ENCODE measurements at places on chromosomes 3 and 15.

DNA sequence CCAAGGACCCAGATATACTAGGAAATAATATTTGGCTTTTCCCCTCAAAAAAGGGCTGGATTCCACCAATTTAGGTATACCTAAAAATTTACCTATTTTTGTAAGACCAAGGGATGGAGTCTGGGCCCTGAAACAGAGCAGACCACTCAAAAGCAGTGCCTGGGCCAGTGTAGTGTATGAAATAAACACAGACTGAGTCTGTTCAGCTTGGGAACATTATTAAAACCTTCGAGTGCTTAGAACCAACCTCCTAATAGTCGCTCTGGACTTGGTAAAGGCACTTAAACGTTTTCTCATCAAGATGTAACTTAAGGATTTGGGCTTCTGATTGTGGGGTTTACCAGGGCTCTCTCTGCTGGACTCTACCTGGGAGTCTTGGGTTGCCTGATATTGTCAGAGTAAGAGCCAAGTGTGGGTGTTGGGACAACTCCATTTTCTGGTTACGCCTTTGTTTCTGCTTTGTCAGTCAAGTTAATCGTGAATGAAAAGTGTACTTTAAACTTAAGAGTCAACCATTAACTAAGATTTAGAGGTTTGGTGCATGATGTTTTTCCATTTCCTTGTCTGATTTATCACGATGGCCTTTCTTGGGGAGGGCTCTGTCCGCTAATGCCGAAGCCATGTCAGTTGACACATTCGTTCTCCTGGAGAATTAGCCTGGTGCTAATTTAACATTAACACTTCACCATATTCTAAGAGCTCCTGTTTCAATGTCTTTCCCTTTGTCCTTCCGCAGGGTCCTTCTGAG lies 221.0 kb upstream of the TPM1 start:
- DNase-seq: no peak

GRCh38 chr3:11631820-11632219 lies 11.9 kb downstream of the VGLL4 start:
- no peak for DNase-seq

DNA sequence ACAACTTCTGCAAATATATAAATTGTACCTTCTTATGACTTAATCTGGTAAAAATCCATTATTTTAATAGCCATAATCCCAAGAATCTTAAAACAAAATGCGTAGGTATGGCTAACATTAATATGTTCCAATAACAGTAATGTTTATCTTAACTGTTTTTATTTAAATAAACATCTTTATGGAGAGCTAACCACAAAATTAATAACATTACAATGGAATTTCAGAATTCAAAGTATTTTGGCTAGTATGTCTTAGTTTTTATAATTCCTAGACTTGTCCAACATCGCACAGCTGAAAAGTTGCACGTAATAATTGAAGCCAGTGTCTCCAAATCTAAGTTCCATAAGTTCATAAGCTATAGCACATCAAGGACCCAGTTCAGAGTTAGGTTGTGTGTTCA lies 47.6 kb downstream of the ANKRD28 start:
- no peak for DNase-seq

DNA sequence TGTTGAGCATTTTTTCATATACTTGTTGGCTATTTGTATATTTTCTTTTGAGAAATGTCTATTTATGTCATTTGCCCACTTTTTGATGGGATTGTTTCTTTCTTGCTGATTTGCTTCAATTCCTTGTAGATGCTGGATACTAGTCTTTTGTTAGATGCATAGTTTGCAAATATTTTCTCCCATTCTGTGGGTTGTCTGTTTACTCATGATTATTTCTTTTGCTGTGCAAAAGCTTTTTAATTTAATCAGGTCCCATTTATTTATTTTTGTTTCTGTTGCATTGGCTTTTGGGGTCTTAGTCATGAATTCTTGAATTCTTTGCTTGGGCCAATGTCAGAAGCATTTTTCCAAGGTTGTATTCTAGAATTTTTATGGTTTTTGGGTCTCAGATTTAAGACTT lies 251.7 kb downstream of the WNT5A start:
- DNase-seq: no peak

- DNase-seq: no peak
Measured at GRCh38 chr15:57504599-57504940, 87.1 kb upstream of the MYZAP start.

GRCh38 chr15:87489902-87490665 lies 766.5 kb downstream of the NTRK3 start:
- DNase-seq: no peak

DNA sequence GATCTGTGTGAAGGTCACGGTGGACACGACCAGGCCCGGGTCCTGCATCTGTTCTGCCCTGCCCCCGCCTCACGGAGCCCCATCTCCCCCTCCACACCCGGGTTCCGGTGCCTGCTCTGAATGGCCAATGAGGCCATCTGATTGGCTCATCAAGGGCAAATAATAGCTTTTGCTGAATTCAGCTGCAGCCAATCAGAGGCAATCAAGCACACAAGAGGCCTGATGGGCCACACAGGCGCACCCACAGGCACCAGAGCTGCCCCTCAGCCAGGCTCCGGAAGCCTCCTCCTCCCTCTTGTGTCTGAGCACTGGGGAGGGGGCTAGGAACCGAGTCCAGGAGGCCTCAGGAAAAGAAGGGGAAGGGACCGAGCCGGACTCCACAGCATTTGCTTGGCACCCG lies 49.5 kb downstream of the CACNA2D2 start:
- DNase-seq: no peak

- no peak for DNase-seq
Measured at GRCh38 chr15:69412701-69413100, 1.4 kb upstream of the KIF23 start.

GRCh38 chr3:4447295-4447999 lies 19.6 kb downstream of the SUMF1 start:
- no peak for DNase-seq

GRCh38 chr3:171183042-171183441 lies 156.5 kb upstream of the SLC2A2 start:
- no peak for DNase-seq

DNA sequence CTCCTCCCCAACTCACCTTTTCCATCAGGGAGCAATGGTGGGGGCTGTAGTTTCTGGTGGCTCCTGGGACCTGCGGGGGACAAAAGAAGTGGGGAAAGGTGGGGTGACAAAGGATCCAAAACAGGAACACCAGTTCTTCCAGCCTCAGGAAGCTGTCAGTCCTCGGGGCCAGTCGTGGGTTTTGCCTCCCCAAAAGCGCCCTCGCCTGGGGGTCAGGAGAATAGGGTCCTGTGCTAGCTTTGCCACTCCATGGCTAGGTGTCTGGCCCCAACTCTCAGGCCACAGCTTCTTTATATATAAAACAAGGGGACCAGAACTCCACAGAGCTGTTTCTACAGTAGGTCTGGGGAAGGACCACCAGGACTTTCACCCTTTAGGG lies 4.0 kb downstream of the CCDC9B start:
- no peak for DNase-seq

GRCh38 chr3:64264501-64265109 lies 39.3 kb upstream of the PRICKLE2 start:
- no peak for DNase-seq
